Brain (organoid and tissue), 16 donors: ENCODE measurements at places on chromosomes 11 and 22.
A peak's percentile ranks its signal among the peaks of the same experiment; 100 is the strongest.

DNA sequence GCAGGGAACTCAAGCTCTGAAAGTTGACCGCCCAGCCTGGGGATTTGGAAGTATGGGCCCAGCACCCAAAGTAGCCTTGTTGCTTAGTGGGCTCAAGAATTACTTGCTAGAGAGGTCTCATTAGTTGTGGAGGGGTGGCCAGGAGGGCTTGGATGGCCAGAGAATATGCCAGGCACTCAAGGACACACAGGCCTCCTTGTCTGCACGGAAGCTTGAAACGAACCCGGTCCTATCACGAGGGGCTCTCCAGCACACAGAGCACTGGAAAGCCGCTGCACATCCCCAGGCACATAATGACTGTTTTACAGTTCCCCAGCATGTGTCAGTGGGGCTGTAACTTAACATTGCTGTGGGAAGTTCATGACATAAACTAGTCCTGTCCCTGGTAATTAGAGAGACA is 55.9 kb downstream of the NAT10 start:
- no peak for DNase-seq

- DNase-seq, result no peak
These were observed 150.0 kb upstream of the SYT13 start for GRCh38 chr11:45436118-45436517.

GRCh38 chr22:22848364-22848866 is 39.2 kb upstream of the IGLL5 start:
- peak; percentile 31 for DNase-seq

- no peak for DNase-seq
These were observed 104.3 kb downstream of the TMEM135 start for GRCh38 chr11:87141980-87142514.

DNA sequence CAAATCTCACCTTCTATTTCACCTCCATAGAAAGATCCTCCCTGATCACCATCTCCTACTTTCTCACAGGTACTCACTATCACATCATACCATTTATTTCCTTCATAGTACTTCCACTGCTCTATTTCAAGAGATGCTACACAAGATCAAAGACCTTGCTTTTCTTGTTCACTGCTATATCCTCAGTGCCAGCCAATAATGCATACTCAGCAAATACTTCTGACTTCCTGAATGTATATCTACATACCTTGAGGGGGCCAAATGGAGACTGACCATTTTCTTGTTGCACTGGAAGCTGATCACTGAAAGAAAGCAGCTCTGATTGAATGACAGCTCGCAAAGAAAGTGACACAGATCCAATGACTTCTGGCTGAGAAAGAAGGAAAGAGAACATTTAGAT is 64.7 kb downstream of the C2CD3 start:
- DNase-seq, result no peak

- DNase-seq, result no peak
These were observed 149.3 kb upstream of the B3GAT1 start for GRCh38 chr11:134561331-134561720.

DNA sequence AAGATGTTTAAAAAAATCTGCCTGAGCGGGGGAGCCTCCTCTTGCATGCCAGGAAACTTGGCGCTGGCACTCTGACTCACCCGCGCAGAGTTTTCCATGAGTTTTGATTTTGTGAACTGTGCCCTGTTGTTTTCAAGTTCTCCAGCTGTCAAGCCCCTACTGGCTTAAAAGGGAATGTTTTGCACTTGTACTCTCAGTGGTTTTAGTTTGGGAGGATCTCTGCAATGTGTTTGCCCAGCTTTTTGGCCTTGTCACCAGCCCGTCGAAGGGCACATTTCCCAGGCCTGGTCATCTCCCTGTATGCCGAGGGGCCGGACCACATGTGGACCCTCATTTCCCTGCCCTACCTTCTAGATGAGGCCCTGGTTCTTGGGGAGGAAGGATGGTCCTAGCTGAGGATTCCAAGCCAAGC is 12.2 kb downstream of the MRGPRF start:
- DNase-seq, result no peak

GRCh38 chr11:131899950-131900580 is 529.6 kb downstream of the NTM start:
- no peak for DNase-seq

GRCh38 chr22:39773976-39774539 is 119.5 kb downstream of the ENTHD1 start:
- DNase-seq, result peak; percentile 94

- peak; percentile 65 for DNase-seq
These were observed 365.7 kb upstream of the CADM1 start for GRCh38 chr11:115869780-115870431.

DNA sequence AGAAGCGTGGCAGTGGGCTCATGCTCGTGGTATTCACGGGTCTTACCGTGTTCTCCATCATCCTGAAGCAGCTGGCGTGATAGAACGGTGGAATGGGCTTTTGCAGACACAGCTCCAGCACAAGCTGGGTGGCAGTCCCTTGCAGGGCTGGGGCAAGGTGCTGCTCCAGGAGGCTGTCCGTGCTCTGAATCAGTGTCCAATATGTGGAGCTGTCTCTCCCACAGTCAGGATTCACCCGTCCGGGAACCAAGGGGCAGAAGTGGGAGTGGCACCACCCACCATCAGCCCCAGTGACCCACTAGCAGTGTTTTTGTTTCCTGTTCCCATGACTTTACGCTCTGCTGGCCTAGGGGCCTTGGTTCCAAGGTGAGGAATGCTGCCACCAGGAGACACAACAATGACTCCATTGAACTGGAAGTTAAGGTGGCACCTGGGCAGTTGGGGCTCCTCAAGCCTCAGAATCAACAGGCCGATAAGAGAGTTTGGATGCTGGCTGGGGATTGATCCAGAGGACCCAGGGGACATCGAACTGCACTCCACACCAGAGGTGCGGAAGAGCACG is 16.9 kb upstream of the CD81 start:
- DNase-seq, result no peak

DNA sequence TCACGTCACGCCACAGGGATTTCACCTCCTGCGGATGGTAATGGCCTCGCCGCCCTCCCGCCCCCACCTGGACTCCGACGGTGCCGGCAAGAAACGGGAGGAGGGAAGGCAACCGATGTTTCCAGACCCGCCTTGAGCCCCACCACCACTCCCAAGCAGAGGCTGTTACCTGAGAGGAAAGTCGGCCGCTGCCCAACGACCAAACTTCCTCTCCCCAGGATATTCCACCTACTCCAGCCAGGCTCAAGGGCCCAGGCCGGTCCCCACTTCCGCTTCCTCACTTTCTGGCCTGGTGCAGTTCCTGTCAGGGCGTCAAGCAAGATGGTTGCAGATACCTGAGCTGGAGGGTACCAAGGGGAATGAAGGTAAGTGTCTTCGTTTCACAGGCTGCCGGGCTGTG is at the start of gene ENTHD1:
Gene ENTHD1, minus strand, starts transcription at position 235 of the 400 bp plus-strand sequence. CDS start 6,012 bp downstream, outside the sequence.
- no peak for DNase-seq

DNA sequence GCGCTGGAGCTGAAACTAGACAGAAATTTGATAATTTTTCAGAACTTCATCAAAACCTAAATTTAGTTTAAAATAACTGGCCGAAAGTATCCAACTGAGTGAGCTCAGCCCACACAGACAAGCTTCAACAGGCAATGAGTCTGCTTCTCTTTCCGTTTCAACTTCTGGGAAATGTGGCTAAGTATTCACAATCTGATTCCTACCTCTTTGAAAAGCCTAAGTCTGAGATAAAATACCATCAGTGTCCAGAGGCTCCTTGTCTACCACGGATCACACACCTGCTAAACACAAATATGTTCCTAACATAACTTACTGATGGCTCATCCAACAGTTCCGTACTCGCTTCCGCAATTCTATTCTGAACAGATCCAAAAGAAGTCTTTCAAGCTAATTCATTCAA is 8.5 kb downstream of the SIK3 start:
- DNase-seq, result no peak

DNA sequence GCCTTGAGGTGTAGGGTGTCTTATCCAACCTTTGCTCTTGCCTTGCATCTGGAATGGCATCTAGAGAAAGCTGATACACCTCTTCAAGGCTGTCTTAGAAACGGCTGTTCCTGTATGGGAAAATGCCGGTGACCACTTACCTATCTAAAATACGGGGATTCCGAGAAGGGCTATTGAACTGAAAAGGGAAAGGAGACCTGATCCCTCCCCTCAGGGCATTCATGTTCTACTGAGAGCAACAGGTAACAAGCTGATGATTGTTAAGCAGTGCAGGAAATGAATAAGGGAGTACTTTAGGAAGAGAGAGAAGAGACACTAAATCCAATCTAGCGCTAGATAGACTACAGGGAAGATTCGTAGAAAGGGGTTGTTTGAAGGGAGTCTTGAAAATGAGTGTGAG is 1388.1 kb downstream of the FAM181B start:
- DNase-seq, result no peak

DNA sequence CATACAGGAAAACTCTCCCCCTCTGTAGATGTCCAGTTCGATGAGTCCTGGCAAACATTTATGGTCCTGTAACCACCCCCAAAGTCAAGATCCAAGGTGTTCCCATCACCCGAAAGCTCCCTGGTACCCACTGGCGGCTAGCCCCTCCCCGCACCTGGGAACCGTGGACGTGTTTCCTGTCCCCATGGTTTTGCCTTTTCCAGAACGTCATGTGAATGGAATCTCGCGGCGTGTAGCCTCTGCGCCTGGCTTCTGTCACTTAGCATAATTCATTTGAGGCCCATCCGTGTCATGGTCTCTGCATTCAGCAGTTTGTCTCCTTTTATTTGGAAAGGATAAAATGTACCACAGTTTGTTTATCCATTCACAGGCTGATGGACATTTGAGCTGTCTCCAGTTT is 106.3 kb downstream of the KCNQ1 start:
- no peak for DNase-seq

DNA sequence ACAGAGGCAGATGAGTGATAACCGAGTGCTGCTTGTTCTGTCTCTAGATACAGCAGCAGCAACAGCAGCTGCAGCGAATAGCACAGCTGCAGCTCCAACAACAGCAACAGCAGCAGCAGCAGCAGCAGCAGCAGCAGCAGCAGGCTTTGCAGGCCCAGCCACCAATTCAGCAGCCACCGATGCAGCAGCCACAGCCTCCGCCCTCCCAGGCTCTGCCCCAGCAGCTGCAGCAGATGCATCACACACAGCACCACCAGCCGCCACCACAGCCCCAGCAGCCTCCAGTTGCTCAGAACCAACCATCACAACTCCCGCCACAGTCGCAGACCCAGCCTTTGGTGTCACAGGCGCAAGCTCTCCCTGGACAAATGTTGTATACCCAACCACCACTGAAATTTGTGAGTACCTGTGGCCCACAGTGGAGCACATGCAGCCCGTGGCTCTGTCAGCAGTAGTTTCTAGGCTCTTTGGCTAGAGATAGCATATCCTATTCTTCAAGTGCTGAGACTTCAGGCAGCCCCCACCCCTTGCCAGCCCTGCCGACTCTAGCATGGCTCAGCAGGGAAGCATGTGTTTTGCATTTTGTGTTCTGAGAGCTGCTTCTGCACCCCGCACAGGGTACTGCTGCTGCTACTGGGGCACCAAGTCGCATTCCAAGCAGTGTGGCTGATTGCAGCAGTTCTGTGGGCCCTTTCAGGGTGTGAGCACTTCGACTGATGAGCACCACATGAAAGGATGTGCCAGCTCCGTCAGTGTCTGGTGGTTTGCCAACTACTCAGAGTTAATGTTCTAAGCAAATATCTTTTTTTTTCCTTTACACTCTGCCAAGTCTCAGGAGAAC is 59.2 kb downstream of the MED15 start:
- no peak for DNase-seq

- peak; percentile 58 for DNase-seq
These were observed 7.5 kb downstream of the CLCF1 start for GRCh38 chr11:67365736-67366444.

- DNase-seq, result no peak
These were observed 41.3 kb upstream of the ETS1 start for GRCh38 chr11:128628686-128629085.

DNA sequence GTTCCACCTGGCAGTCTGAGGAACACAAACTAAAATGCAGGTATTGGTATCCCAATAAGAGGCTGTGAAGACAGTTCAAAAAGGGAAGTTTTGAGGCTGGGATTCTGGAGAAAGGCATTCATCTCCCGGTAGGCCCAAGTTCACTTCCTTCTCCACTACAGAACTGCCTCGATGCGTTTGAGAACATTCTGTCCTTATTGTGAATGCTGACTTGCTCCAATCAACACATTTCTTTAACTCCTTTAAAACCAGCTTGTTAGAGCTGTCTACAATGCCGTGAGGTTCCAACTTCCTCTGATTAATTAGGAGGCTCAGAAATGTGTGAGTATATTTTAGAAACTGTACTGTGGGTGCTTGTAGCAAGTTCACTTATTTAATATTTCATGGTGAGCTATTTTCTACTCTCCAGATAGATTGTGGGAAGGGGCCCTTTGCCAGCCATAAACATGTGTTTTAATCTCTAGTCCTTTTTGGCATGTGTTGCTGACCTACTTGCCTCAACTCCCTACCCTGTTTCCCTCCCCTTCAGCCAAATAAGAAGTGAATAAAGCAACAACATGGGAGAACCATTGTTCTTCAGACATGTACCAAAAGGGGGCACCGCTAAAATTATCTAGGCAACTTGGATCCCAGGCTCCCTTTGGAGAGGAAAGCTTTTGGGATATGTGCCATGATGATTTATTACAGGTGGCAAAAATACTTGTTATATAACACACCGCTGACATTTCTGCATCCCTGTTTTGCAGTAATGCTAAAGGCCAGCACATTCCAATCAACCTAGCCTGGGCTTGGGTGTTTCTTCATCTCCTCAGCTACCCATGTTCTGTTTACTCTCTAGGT is 245.6 kb downstream of the BLID start:
- no peak for DNase-seq

DNA sequence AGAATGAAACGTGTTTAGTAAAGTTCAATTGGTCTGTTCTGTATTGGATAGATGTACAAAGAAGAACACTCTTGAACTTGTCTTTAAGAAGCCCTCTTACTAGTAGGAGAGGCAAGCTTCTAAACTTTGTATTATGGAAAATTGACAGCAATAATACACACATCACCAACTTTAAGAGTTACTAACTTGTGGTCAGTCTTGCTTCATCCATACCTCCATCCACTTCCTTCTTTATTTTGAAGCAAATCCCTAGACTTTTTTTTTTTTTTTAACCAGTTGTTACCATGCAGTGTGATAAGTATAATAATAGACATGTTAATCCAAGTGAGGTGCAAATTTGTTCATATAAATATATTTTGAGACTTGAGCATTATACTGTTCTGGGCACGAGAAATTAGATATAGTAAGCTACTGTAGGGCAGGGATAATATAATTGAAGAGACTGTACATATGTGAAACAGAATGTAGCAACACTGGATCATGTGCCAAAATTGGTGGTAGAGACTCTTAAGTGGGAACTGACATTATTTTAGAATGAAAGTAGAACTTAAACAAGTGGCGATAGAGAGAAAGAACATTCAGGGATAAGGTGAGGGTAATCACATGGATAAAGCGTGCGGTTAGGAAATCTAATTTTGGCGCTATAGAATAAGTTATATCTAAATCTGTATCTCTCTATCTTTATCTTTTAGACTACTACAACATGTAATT is 6.5 kb downstream of the FAR1 start:
- no peak for DNase-seq
